ENCODE measurements at places on chromosomes 3 and 15.

- DNase-seq: peak; percentile 81
These were observed 152.9 kb downstream of the MECOM start for GRCh38 chr3:169510693-169511010.

DNA sequence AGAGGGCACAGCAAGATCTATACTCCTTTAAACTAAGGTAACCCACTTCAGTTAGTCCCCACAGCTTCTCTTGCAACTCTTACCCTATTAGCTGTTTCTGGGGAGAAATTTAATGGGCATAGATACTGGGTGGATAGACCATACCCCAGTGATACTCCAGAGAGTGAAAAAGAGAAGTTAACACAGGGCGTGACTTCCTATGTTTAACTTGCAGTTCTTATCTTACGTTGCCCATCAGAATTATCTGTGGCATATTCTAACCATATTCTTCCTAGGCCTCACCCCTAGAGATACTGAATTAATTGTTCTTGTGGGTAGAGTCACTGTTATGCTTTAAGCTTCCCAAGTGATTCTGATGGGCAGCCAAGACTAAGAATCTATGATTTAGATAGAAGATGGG is 485.4 kb upstream of the TPRG1 start:
- DNase-seq: peak; percentile 88

DNA sequence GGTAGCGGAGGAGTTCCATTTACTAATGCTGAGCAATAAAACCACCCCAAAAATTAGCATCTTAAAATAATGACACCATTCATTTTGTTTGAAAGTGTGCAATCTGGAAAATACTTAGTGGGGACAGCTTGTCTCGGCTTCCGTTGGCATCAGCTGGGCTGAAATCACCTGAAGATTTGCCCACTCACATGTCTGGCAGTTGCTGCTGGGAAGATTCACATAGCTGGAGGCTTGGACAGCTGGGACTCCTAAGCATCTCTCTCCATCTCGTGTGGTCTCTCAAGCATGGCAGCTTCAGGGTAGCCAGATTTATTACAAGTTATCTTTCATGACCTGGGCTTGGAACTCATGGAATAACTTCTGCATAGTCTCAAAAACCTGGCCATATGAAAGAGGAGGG is 38.4 kb upstream of the BFSP2 start:
- DNase-seq: no peak

- DNase-seq: no peak
These were observed 65.0 kb downstream of the SETD2 start for GRCh38 chr3:47098910-47099309.

GRCh38 chr3:48591436-48591835 is 3.7 kb downstream of the COL7A1 start:
- no peak for DNase-seq

- no peak for DNase-seq
These were observed 44.1 kb downstream of the TNIK start for GRCh38 chr3:171416061-171416460.

GRCh38 chr3:150421799-150422548 is 13.9 kb downstream of the TSC22D2 start:
- DNase-seq: no peak

DNA sequence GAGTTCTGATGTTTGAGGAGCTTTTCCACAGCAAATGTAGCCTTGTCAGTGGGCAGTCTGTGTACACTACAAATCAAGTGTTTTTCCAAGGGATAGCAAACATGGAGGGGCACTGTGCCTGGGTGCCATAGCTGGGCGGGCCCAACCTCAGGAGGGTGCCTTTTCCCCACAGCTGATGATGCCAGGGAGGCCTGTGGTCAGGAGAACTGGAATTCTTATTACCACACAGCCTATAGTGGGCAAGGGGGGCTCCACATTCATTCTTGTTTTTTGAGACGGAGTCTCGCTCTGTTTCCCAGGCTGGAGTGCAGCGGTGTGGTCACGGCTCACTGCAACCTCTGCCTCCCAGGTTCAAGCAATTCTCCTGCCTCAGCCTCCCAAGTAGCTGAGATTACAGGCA is 41.8 kb downstream of the SYNM start:
- DNase-seq: no peak

- DNase-seq: no peak
These were observed 3.2 kb downstream of the CPEB1 start for GRCh38 chr15:82643992-82644391.

DNA sequence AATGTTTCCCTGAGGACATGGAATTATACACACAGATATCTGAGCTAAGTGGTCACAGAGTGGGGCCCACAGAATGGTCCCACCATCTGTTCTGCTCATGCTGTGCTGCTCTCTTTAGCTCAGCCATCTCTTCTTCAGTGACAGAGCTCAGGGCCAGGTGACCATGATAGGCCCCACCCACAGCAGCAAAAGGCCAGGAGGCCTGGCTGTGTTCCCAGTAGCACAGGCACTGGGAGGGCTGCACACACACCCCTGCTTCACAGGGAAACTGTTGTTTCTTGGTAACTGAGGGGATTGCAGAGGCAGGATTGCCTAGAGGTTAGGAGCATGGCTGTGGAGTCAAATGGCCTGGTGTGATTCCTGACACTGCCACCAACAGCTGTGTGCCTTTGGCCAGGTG is 4.8 kb upstream of the FBXW12 start:
- peak; percentile 47 for DNase-seq

DNA sequence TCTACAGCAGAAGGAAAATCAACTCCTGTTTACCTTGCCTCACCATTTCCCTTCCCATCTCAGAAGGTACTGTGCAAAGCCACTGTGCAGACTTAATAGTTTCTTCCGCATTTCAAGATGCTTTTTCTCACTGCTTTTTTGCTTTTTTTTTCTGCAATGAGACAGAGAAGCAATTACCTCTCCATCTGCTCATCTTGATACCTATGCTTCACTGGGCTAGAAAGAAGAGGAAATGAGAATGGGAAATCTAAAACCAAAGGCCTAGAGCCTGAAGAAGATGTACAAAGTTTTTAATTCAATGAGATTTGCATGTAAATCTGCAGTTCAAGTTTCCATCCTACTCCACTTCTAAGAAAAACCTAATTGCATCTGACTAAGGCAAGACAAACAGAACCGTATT is 238.1 kb upstream of the SETMAR start:
- DNase-seq: no peak

GRCh38 chr3:35929158-35929557 is 289.8 kb downstream of the ARPP21 start:
- DNase-seq: no peak

DNA sequence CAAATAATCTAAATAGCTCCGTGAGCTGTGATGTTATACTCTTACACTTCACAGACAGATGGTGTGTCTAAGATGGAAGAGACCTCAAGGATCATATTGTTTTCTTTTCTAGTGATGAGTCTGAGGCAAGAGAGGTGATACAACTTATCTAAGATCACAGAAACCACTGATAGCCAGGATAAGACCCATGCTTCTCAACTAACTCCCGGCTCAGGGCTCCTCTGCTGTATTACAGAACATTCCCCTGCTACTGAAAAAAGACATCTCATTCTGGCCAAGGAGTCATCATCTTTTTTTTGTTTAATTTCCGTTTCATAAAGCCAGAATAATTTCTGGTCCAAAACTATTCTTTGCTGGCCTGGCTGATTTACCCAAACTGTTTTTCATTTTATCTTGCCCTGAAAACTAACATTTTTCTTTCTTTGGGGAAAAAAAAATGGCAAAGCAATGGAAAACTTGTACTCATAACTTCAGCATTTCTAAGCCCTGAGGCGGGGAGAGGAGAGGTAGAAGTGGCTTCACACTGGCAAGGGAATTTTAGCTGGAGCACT is 46.9 kb upstream of the GAP43 start:
- peak; percentile 1 for DNase-seq

GRCh38 chr15:51634591-51635198 is 12.1 kb upstream of the DMXL2 start:
- DNase-seq: peak; percentile 73

- no peak for DNase-seq
These were observed 42.9 kb downstream of the RAB11A start for GRCh38 chr15:65912235-65912634.

- DNase-seq: no peak
These were observed 12.2 kb downstream of the ERC2 start for GRCh38 chr3:56456117-56456516.

DNA sequence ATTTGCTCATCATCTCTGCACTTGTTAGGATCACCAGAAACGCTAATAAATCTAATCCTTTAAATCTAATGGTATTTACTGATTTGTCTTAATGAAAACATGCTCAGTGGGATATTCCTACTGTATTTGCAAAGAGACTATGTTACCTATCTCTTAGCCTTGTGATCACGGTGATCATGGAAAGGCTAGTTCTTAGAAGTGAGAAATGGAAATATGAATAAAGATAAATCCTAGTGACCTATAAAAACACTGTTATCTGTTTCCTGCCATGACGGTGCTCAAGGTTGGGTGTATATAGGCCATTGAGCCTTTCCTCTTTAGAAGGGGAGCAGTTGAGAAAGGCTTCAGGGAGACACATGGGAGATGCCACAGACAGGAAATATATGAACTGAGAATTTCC is 116.3 kb downstream of the THRB start:
- DNase-seq: peak; percentile 40

GRCh38 chr15:72562878-72563277 is 88.7 kb downstream of the ARIH1 start:
- no peak for DNase-seq

DNA sequence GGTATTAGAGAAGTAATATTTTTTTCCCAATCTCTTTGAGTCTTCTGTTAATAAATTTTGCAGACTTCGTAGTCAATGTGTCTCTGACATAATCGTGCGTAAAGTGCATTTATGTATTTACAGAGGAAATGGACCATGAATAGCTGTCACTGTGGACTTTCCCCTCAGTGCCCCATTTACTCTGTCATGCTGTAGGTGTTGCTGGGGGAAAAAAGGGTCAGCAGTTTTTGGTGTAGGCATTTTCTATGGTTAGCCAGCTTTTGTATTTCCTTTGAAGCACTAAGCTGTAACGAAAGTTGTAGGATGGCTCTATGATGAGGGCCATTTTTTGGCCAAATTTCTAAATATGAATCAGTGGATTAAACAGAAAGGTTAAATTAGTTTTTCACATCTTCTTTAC is 598.4 kb downstream of the FGF12 start:
- DNase-seq: no peak

- peak; percentile 78 for DNase-seq
These were observed 36.7 kb downstream of the CIP2A start for GRCh38 chr3:108552267-108553159.

DNA sequence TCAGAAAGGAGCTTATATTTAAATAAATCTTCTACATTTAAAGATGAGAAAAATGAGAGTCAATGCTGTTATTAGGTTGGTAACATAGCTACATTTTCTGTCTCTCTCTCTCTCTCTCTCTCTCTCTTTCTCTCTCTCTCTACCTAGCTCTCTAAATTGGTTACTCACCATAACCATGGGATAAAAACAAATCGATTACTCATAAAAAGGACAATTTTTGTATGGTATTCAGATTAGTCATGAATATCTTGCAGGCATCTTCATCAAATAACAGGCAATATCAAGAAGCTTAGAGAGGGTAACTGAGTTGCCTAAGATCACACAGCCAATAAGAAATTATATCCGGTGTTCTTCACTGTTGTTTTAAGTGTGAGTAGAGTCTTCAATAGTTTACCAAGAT is 81.8 kb upstream of the ALCAM start:
- no peak for DNase-seq
